ENCODE measurements at places on chromosomes 1 and 21. TPM values are rescaled to one million over a fixed set of nuclear protein-coding genes. Genes with fewer than 3 reads are reported as not detected.

BMP8B gene
- polyA plus RNA-seq, result 8.1 TPM

RPL22 gene
- polyA plus RNA-seq, result 1,131 TPM

SYT6 gene
- polyA plus RNA-seq, result 0.76 TPM

KCNJ9 gene
- 0.36 TPM for polyA plus RNA-seq

OR10J1 gene
- not detected for polyA plus RNA-seq

UMODL1 gene
- 0.67 TPM for polyA plus RNA-seq

PLA2G2C gene
- 0.06 TPM for polyA plus RNA-seq
